Eye (tissue), 1 donor: ENCODE measurements at places on chromosomes 3 and 15.
A peak's percentile ranks its signal among the peaks of the same experiment; 100 is the strongest.

DNA sequence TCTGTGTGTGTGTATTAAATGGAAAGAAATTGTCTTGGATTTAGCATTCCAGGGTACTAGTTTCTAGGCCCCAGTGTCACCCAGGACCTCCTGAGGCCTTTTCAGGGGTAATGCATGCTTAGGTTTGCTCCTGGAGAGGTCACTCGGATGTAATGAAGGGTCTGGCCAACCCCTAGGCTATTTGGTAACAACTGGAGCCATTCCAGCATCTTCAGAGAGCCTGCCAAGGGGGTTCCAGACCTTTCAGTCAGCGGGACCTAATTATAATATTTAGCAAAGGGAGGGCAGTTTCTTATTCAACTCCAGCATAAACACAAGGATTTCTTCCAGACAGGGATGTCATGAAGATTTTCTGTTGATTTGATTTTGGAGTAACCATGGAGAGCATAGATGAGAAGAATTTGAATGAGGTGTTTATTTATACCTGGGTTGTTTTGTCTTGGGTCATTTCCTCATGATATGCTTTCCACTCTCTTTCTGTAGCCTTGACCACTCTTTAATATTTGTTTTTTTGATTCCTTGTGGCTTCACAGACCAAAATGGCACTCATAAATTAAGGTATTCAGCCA, 17.4 kb downstream of the KAT2B start:
- no peak for DNase-seq

- no peak for DNase-seq
Observed at GRCh38 chr3:150140614-150141321, 170.1 kb upstream of the PFN2 start.

DNA sequence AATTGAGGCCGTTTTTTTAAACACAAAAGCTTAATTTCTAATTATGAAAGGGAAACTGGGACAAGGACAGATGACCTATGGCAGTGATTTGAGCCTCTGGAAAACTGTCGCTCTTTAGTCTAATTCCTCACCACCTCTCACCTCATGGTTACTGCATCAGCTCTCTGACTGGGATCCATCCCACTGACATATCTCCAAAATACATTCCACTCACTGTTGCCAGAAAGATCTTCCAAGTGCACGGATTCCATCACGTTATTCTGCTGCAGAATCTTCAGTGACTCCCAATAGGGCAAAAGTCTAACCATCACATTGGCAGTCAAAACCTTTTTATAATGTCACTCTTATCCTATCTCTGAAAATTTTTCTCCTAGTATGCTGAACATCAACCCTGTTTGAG, 132.3 kb upstream of the MB21D2 start:
- DNase-seq = no peak

DNA sequence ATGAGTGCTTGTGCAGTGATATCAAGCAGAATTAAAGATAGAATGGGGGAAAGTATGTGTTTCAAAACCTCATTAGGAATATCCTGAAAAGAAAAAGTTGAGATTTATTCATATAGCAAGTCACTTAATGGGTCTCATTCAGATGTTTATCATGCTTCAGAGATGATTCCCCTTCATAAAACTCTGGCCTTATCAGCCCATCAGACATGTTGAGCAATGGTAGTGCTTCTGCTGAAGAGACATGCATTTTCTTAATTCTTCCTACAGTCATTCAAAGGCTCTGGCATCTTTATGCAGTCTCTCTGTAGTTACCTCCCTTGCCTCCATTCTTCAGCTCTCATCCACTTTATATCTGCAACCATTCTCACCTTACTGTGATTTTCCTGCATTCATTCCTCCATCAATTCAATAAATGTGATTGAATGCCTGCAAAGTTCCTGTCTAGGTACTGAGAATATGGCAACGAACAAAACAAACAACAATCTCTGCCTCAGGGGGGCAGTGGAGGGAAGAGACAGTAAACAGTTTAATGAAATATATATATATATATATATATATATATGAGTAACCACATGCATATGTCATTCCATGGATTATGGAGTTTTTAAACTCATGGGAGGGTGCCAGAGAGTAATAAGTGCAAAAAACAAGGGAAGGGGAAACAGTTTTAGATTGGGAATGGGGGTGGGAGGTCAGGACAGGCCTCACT, 138.5 kb downstream of the NECTIN3 start:
- no peak for DNase-seq

- DNase-seq = no peak
Observed at GRCh38 chr3:16881896-16882630, 2.7 kb upstream of the PLCL2 start.

- DNase-seq = no peak
Observed at GRCh38 chr3:128319741-128320141, 146.9 kb downstream of the DNAJB8 start.

DNA sequence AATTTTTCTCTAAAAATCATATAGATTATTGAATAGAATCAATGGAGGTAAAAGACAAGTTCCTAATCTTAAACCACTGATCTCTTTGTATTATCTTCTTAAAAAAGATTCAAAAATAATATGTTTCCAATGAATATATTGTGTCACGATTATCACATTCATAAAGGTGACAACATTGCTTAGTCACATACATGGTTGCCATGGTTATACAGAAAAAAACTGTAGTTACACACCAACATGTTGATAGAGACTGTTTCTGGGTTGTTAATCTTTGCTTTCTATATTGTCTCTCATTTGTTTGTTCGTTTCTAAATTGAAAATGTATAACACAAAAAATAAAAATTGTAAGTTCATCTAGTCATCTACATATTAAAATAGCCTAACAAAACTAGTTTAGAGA, 376.0 kb upstream of the ALCAM start:
- DNase-seq = no peak

- no peak for DNase-seq
Observed at GRCh38 chr3:180068023-180068422, 31.3 kb upstream of the PEX5L start.

DNA sequence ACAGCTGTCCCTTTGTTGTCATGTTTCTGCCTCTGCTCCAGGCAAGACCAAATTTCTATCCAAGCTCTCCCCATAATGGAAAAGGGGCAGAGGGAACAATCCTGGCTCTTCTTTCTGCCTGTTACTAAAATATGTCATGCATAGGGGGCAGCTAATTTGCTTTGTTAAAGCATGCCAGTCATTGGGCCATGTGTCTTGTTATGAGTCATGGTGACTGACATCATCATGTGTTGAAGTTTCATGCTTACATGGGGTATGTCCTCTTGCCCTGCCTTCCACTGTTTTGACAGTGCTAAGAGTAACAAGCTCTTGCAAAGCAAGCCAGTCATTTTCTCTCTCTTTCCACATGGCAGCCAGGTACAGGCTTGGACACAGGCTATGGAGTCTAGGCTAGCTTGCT, 268.9 kb downstream of the GABRB3 start:
- DNase-seq = no peak

GRCh38 chr3:79490165-79491028, 277.4 kb downstream of the ROBO1 start:
- DNase-seq = peak; percentile 48

- DNase-seq = no peak
Observed at GRCh38 chr15:57915827-57916531, 149.5 kb downstream of the ALDH1A2 start.
